ENCODE measurements at places on chromosomes 5 and 9.

GRCh38 chr9:13377171-13377925 is 97.9 kb upstream of the MPDZ start:
- DNase-seq: no peak

GRCh38 chr9:6785682-6786081 is 27.9 kb downstream of the KDM4C start:
- no peak for DNase-seq

- DNase-seq: no peak
Measured at GRCh38 chr9:91056917-91057316, 255.3 kb downstream of the SYK start.

DNA sequence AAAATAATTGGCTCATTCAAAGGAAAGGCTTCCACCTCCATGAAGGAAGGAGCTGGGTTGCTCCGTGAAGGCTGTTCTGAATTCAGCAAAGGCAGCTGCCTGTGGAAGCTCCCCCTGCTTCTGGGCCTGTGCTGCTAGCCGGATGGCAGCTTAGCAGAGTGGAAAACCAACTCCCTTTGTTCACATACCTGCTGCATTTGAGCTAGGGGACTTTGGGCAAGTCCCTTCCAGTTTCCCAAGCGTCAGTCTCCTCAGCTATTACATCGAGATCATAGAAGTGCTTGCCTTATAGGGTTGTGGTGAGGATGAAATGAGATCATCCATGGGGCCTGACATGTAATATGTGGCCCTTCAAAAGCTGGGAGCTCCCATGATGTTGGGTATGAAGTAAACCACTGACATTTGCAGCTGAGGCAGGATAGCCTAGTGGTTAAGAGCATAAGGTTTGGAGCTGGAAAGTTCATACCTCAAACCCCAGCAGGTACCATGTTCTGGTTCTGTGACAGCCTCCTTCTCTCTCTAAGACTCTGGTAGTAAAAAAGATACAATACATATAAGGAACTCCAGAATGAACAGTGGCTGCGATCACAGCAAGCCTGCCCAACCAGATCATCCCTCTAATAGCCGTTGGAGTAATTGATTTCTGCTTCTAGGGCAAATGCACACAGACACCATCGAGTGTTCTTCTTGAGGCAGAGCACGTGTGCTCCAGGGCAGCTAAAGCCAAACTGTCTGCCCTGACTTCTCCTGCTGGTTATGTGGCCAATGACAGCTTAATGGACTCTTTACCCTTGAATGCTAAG is 11.0 kb upstream of the DENND1A start:
- no peak for DNase-seq

DNA sequence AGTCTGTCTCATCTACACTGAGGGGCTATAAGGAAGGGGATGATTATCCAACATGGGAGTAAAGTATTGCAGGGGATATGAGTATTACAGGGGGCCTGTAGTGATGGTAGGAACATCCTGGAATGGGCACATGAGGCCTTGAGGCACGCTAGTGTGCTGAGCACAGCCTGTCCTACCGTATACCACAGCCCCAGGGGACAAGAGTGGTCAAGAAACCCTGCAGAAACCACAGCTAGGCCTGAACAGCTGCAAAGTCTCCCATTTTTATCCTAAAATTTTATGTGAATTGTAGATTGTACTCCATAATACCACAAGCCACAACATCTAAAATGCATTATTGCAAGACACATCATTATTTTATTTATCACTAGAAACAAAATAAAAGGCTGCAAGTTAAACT is 136.3 kb upstream of the ASTN2 start:
- no peak for DNase-seq

DNA sequence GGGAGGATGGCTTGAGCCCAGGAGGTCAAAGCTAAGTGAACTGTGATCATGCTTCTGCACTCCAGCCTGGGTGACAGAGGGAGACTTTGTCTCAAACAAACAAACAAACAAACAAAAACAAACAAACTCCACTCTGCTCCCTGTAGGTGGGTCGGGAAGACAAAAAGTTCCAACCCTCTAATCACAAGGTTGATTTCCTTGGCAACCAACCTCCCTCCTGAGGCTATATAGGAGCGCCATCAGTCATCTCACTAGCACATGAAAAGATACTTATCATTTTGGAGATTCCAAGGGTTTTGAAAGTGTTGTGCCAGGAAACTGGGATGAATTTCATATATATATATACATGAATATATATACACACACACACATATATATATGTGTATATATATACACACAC is 160.5 kb downstream of the TUSC1 start:
- no peak for DNase-seq

DNA sequence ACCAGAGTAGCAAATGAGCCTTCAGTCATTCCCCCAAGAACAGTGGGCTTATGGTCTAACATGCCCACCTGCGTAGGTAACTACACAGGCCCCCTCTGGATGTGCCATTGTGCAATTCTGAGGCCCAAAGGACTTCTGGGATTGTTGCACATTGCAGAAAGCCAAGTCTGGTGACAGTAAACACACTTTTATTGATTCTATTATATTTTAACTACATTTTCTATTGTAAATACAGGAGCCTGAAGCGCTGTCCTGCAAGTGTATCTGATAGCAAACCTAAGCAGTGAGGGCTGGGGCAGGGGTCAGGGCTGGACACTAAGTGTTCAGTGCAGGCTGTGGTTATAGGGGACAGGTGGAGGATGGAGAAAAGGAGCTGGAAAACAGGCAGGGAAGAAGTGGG is 57.5 kb downstream of the TEX10 start:
- DNase-seq: no peak

DNA sequence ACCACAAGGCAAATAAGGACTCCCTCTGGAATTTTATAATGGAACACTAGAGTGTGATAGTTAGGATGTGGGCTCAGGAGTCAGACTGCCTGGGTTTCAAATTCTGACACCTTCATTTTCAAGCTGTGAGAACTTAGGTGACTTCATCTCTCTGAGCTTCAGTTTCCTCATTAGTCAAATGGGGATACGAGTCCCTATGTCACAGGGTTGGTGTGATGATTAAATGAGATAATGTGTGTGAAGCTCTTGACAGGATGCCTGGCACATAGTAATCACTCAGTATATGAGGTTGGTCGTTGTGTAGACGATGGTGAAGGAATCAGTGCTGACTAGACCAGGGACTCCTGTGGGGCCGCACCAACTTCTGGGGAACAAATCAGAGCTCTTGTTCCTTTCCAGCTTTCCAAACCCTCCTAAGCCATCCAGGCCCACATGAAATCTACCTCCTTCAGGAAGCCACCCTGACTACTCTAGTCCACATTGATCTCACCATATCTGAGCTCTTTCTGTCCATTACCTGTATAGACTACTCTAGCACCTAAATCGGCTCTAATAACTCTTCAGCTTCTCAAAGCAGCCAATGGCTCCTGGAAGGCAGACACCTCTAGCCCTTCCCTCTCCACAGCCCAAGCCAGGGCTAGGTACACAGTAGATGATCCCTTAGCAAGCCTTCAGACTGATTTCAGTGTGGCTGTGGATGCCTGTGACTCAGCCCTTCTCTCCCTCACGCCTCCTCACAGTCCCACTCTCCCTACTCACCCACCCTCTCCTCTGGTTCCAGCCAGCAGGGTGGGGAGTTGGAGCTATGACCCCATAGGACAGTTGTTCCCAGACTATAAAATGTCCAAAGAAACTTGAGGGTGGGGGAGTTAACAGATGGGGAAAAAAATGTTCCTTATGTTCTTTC is 2.5 kb upstream of the TCF7 start:
- no peak for DNase-seq

DNA sequence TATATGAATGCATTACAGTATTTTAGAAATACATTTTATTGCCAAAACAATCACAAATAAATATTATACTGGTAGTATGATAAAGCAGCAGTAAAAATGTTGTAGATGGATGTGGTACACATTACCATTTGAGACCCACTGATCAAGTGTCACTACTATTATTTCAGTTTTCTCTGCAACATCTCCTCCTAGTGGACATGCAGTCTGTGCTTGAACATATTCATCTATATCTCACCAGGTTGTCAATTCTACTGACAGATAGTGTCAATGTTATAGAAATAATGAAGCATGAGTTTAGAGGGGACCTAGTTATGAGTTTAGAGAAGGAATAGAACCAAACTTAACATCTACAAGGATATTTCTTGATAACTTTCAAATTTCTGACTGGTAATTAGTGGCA is 39.2 kb upstream of the ELOVL7 start:
- no peak for DNase-seq

- DNase-seq: no peak
Measured at GRCh38 chr5:135053278-135053677, 19.2 kb upstream of the PITX1 start.

- no peak for DNase-seq
Measured at GRCh38 chr9:78871452-78872331, 574.8 kb downstream of the PSAT1 start.

DNA sequence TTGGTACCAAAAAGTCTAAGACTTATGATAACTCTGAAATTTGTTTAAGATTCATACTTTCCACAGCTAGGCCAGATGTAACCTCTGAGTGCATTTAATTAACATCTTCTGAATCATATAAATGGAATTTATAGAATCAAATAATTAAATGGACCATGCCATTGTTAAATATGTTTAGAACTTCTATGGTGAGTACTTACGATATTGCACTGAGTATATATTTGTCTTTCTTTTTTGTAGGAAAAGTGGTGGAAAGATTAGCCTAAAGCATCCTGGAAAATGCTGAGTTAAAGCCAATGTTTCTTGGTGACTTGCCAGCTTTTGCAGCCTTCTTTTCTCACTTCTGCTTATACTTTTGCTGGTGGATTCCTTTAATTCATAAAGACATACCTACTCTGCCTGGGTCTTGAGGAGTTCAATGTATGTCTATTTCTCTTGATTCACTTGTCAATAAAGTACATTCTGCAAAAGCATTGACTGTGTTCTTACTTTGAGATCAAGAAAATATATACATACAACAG is 11.9 kb downstream of the SPINK6 start:
- DNase-seq: no peak

DNA sequence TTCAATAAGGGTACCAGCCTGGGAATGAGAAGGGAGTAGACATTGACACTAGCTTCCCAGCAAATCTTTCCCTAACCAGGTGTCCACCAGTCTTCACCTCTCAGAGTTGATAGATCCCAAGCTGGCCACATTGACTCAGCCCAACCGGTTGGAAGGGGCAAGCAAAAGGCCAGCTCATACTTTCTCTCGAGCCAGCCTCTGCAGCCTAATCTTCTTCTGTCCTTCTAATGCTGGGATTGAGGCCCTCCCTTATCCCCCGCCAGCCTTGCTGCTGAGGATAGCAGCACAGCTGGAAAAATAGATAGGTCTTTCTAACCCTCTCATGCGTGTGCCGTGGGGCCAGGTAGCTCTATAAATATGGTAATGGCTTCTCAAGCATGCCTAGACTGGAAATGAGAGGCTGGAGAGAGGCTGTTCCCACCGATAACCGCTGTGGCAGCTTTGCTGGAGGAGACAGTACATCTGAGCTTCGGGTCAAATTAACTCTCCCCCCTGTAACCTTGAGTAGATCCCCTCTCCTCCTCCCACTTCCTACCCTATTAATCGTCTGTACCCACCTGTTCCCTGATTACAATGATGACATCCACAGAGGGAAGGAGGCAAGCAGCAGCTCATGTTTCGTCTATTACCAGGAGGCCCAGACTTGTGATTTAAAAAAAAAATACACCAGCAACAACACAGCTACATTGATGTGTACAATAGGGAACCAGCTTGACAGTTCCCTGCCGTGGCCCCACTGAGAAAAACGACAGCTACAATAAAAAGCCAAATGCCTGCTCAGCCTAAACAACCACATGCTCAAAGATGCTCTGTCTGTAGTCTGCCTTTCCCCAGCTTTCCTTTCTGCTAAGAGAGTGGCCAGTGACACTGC is 219.9 kb upstream of the BRINP1 start:
- DNase-seq: peak; percentile 38

DNA sequence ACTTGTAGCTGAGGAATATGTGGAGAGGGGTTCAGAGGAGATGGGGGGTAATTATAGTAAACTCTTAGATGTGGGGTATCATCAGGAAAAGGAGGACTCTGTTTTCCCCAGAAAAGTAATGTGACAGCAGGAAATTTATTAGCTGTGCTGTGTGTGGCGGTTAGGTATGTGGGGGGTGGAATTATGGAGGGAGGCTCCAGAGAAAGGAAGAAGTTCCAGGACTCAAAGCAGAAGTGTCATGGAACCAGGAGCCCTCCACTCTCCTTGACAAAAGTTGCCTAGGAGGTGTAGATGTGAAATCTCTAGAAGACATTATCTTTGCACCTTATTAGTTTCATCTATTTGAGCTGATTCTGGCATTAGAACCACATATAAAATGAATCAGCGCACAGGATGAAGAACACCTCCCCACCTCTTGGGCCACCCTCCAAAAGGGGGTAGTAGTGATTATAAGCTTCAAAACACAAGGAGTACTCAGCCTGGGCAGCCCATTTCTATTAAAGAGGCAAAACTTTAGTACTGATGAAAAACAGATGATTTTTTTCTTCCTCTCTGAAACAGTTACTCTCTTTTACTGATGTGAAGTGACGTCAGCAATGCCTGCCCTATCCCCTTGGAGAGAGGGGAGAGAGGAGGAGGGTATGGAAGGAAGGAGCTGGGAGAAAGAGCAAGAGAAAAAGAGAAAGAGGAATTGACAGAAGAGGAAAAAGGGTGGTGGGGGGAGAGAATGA is 18.2 kb downstream of the NR2F1 start:
- peak; percentile 66 for DNase-seq

DNA sequence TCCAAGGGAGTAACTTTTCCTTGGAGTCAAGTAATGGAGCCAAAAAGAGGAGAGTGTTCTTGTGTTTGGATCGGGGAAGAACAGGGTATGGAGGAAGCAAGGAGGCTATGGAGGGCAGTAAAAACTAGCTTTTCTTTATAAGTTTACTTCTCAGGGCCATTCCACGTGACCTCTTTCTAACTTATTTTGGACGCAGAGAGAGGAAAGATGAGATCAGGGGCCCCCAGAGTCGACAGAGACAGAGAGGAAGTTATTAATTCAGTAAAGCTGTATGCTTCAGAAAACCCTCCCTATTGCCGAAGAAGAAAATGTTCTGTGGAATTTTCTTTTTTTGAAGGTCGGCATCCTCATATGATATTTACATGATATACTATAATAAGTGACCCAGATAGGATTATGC is 233.8 kb upstream of the MPDZ start:
- peak; percentile 7 for DNase-seq

GRCh38 chr5:73747696-73748380 is 121.8 kb downstream of the ARHGEF28 start:
- DNase-seq: no peak

DNA sequence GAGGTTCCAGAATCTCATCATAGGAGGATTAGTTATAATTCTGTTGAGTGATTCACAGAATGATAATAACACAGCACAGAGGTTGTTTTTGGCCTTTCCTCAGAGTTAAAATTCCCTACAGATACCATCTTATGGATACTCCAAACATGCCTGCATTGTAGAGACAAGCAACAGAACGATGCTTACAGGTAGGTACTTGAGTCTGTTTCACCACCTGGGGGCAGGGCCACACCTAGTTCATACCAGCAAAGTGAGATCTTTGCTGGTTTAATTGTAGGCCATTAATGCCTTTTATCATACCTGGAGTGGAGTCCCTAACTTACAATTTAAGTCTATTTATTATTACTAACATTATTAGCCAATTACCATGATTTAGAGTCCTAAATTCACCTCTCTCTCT is 416.5 kb upstream of the TLE4 start:
- DNase-seq: no peak
